Esophagus muscularis mucosa (tissue), 4 donors: ENCODE measurements at places on chromosomes 5 and 9. TPM values are rescaled to one million over a fixed set of nuclear protein-coding genes. Genes with fewer than 3 reads are reported as not detected.
A peak's percentile ranks its signal among the peaks of the same experiment; 100 is the strongest.

Gene NIPAL4
- total RNA-seq = 4.2 TPM

Gene GABBR2
- 0.26 TPM for total RNA-seq

Gene ACOT12
- total RNA-seq = not detected

Gene HAND1
- total RNA-seq = not detected

Gene RNF183
- total RNA-seq = not detected

Gene HSPA4
- total RNA-seq = 54.8 TPM

GRCh38 chr5:167633931-167634341 is 657.5 kb upstream of the WWC1 start:
- no peak for DNase-seq

GRCh38 chr9:19020886-19021455 is 12.0 kb downstream of the SAXO1 start:
- no peak for DNase-seq

DNA sequence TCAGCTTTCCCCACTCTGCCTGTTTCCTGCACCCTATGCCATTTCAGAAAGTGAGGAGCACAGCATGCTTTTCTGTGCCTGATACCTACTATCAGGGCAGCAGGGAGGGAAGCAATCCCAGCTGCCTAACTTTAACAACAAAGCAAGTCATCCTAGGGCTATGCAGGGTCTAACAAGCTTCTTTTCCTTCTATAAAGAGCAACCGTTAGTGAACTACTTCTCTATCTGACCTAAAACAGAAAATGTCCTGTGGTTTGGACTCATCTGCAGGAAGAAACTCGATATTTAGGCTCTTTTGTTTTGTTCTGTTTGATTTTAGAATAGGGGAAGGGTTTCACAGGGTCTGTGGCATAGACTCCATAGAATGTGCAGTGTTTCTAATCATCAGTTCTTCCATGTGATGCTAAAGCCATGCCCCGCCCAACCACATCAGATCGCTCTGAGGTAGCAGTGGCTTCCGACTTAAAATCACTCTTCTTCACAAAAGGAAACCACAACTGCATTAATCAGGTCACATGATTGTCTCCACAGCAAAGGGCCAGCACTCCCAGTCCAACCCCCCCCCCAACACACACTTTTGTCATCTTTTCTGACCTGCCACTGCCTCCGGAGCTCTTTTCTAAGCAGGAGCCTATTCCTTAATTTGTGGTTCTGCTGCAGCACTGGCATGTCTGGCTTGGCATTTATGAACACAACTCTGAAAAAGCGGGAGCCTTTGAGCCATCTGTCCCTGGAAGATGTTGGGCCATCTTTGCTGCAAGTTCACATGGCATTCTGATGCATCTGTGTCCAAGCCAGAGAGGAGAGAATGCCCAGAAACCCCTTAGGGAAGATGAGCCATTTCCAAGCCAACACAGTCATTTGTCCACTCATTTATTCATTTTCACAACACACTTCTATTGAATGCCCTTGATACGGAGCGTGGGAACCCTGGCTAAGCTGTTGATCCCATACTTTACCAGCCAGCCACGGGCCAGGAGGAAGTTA is 71.6 kb downstream of the CFAP90 start:
- no peak for DNase-seq

- DNase-seq = no peak
Observed at GRCh38 chr9:133619791-133620190, 10.6 kb upstream of the FAM163B start.

GRCh38 chr9:91186632-91187108 is 175.0 kb downstream of the AUH start:
- peak; percentile 89 for DNase-seq

- no peak for DNase-seq
Observed at GRCh38 chr5:78905084-78905938, 79.8 kb downstream of the ARSB start.

DNA sequence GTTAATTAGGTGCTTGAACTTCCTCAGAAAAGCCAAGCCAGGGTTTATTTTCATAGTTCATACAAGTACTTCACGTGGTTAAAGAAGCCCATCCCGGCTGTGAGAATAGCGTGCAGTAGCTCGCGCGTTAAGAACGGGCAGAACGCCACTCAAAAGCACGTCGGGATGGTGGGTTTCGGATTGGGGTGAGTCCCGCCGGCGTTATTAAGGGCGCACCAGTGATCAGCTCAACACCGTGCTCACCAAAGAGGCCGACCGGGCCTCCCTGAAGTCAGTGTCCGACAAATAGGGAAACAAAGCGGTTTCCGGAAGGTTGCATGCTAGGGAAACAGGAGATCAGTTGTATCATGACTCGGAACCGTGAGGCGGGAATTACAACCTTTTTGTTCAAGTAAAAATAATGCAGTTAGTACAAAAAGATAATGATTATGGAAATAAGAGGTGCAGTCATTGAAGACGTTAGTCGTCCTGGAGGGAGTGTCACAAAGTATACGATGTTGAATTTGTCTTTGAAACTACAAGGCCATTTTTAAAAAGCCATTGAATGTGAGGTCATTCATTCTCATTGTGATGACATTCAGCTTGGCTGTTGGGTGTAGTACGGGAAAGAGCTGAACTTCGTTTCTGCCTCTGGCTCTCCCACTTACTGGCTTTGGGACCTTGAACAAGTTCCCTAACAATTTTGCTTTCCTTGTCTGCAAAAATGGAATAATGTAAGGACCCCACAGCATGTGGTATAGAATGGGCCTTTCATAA is 992 bp downstream of the SETD9 start:
- no peak for DNase-seq

GRCh38 chr5:176995896-176996767 is 10.4 kb downstream of the UIMC1 start:
- no peak for DNase-seq
